ENCODE measurements at places on chromosomes 1 and 21. TPM values are rescaled to one million over a fixed set of nuclear protein-coding genes. Genes with fewer than 3 reads are reported as not detected.

Gene WNT4
- total RNA-seq = not detected

Gene SPRR3
- not detected for total RNA-seq

Gene MAP3K21
- total RNA-seq = 0.18 TPM

Gene FNDC5
- total RNA-seq = 0.99 TPM

Gene RGS5
- 6.4 TPM for total RNA-seq

Gene PADI1
- total RNA-seq = 0.09 TPM

Gene CLDN19
- total RNA-seq = not detected

Gene GIPC2
- total RNA-seq = 0.74 TPM

Gene LCE2C
- total RNA-seq = not detected

Gene DEPDC1
- 36.1 TPM for total RNA-seq

Gene PROX1
- not detected for total RNA-seq

Gene OR2T29
- not detected for total RNA-seq

Gene LHX4
- 0.16 TPM for total RNA-seq

Gene DRAXIN
- 2.4 TPM for total RNA-seq

Gene NPHS2
- total RNA-seq = not detected

Gene AMY1B
- total RNA-seq = not detected

Gene MEX3A
- 0.90 TPM for total RNA-seq

Gene PPFIA4
- 10.0 TPM for total RNA-seq

Gene EPHX1
- 57.6 TPM for total RNA-seq

Gene MARK1
- 1.3 TPM for total RNA-seq

Gene SPRR1A
- total RNA-seq = not detected

Gene PTPN7
- not detected for total RNA-seq

Gene RNF220
- total RNA-seq = 39.7 TPM

Gene LENEP
- total RNA-seq = not detected

Gene THEM4
- total RNA-seq = 6.3 TPM
